ENCODE measurements at places on chromosomes 7 and 10. TPM values are rescaled to one million over a fixed set of nuclear protein-coding genes. Genes with fewer than 3 reads are reported as not detected.

The HOXA5 gene
- total RNA-seq, result 3.9 TPM

The EN2 gene
- total RNA-seq, result 1.5 TPM

The SLC16A12 gene
- not detected for total RNA-seq

The TRIM73 gene
- 4.1 TPM for total RNA-seq

The LRCH4 gene
- total RNA-seq, result 66.4 TPM

The GRID2IP gene
- 0.13 TPM for total RNA-seq

The GRM8 gene
- not detected for total RNA-seq

The OGDHL gene
- 1.3 TPM for total RNA-seq

The OR13A1 gene
- not detected for total RNA-seq

The PPIF gene
- total RNA-seq, result 59.0 TPM

The NKX2-3 gene
- total RNA-seq, result 0.15 TPM

DNA sequence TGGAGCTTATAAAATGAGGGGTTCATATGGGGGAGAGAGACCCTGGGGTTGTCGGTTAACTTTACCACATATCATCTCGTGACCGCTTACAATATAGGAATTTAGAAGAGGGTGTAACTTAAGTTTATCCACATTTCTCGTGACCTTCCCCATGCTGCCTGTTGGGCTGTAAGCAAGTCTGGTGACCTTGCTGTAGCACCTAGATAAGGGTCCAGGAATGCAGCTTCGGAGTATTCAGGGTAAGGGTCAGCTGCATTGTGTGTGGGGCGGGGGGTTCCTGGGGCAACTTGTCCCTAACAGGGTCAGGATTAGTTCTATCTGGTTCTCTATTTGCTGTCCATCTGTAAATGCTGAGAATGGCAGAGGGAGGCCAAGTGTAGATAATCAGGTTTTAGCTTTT lies 1.3 kb upstream of the CHST3 start:
- peaks cover 27% of the 10 kb centered on the region for H3K4me1 ChIP-seq
- H3K27ac ChIP-seq, result peak overlapping the region; percentile 97

- H3K36me3 ChIP-seq, result no peaks in the 10 kb centered on the region
- no peaks in the 10 kb centered on the region for H3K27me3 ChIP-seq
- DNase-seq, result no peak
Measured at GRCh38 chr10:120646738-120647456, 189.9 kb downstream of the PLPP4 start.

- H3K27me3 ChIP-seq, result no peaks in the 10 kb centered on the region
- H3K36me3 ChIP-seq, result no peaks in the 10 kb centered on the region
- H3K4me3 ChIP-seq, result no peak overlapping the region
- H3K27ac ChIP-seq, result no peak overlapping the region
- no peak for DNase-seq
Measured at GRCh38 chr10:126564326-126564888, 106.1 kb downstream of the C10orf90 start.

- no peak for DNase-seq
- no peak overlapping the region for H3K27ac ChIP-seq
- no peaks in the 10 kb centered on the region for H3K27me3 ChIP-seq
- H3K36me3 ChIP-seq, result no peaks in the 10 kb centered on the region
- no peaks in the 10 kb centered on the region for H3K4me1 ChIP-seq
- H3K4me3 ChIP-seq, result no peak overlapping the region
Measured at GRCh38 chr10:76440426-76440825, 1009.0 kb downstream of the LRMDA start.

DNA sequence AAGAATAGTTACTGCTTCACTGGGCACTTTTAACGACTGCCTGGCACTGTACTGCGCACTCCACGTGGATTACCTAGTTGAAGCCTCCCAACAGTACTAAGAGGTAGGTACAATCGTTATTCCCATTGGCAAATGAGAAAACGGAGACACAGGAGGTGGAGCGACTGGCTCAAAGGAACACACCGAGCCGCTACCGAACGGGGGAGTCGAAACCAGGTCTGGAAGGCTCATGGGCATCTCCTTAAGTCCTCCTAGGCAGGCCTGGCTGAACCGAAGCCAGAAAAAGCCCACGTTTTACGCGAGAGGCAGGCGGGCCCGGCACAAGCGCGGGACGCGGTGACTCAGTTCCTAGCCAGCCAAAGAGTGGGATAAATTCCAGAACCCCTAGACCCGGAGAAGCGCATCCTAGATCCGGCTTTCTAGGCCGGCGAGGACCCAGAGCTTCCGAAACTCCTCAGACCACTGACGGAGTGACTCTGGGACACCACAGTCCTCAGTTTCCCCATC lies 472 bp downstream of the PDAP1 start:
- peaks cover 19% of the 10 kb centered on the region for H3K4me1 ChIP-seq
- no peaks in the 10 kb centered on the region for H3K27me3 ChIP-seq
- peak overlapping the region; percentile 98 for H3K27ac ChIP-seq
- H3K36me3 ChIP-seq, result peaks cover 31% of the 10 kb centered on the region

DNA sequence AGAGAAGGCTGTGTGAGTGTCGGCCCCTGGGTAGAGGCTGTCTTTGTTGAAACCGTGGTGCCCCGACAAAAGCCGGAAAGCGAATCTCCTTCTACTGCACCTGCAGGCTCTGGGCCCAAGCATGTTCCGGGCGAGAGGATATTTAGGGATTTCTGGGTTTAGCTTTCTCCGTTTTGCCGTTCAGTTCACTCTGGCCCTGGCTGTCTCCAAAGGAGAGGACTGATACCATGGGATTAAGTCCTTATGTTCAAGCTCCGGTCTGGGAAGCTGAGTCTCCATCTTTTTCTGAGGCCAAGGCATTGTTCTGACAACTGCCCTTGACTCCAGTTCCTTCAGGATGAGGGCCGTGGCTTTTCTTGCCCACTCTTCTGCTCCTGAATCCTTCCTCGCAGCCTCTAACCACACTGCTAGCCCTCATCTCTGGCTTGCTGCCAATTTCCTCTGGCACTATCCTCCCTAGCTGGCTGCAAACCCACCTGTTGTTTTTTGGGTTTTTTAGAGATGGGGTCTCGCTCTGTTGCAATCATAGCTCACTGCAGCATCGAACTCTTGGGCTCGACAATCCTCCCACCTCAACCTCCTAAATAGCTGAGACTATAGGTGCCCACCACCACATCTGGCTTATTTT lies 206.8 kb downstream of the SKIDA1 start:
- H3K27ac ChIP-seq, result peak overlapping the region; percentile 99
- no peaks in the 10 kb centered on the region for H3K36me3 ChIP-seq
- no peak for DNase-seq

DNA sequence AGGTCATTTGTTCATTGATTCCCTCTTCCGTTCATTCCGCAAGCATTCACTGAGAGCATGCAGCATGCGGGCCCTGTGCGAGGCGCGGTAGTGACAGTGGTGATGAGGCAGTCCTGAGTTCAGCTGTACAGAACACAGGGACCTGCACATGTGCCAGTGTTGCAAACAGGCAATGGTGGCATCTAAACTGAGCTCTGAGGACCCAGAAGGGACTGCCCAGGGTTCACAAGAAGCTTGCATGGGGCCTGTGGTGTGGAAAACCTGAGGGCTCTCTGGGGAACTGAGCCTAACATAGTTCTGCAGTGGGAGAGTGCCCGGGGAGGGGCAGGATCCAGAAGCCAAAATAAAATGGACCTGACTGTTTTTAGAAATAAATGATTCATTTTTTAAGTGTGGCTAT lies 13.2 kb downstream of the ZNF488 start:
- DNase-seq, result no peak
- no peaks in the 10 kb centered on the region for H3K36me3 ChIP-seq
- H3K4me1 ChIP-seq, result no peaks in the 10 kb centered on the region
- no peak overlapping the region for H3K4me3 ChIP-seq
- no peaks in the 10 kb centered on the region for H3K27me3 ChIP-seq
- H3K27ac ChIP-seq, result no peak overlapping the region

- H3K27me3 ChIP-seq, result peaks cover 7% of the 10 kb centered on the region
- no peak overlapping the region for H3K27ac ChIP-seq
- H3K4me1 ChIP-seq, result no peaks in the 10 kb centered on the region
- H3K36me3 ChIP-seq, result no peaks in the 10 kb centered on the region
- peak; percentile 36 for DNase-seq
- no peak overlapping the region for H3K4me3 ChIP-seq
Measured at GRCh38 chr10:96017191-96017687, 26.1 kb upstream of the CCNJ start.

GRCh38 chr10:96690755-96691730 lies 29.3 kb downstream of the PIK3AP1 start:
- no peak for DNase-seq
- no peaks in the 10 kb centered on the region for H3K36me3 ChIP-seq
- H3K27ac ChIP-seq, result no peak overlapping the region
- no peaks in the 10 kb centered on the region for H3K4me1 ChIP-seq

DNA sequence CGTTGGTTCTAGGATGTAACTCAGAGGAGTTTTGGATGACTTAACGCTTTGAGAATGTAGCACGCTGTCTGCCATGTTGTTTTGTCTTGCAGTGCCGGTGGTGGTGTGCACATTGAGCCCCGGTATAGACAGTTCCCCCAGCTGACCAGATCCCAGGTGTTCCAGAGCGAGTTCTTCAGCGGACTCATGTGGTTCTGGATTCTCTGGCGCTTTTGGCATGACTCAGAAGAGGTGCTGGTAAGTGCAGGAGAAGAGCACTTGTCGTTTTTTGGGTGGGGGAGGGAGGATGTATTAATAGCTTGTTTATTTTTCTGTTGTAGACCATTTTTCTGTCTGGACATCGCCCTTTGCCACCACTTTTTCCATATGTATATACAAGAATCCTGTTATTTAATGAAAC lies 6.3 kb downstream of the NDUFB2 start:
- H3K27ac ChIP-seq, result no peak overlapping the region
- no peaks in the 10 kb centered on the region for H3K36me3 ChIP-seq
- no peaks in the 10 kb centered on the region for H3K27me3 ChIP-seq
- H3K4me3 ChIP-seq, result no peak overlapping the region

GRCh38 chr10:133245439-133246235 lies 8.0 kb downstream of the VENTX start:
- no peaks in the 10 kb centered on the region for H3K4me1 ChIP-seq
- no peaks in the 10 kb centered on the region for H3K36me3 ChIP-seq
- no peaks in the 10 kb centered on the region for H3K27me3 ChIP-seq
- H3K4me3 ChIP-seq, result no peak overlapping the region

DNA sequence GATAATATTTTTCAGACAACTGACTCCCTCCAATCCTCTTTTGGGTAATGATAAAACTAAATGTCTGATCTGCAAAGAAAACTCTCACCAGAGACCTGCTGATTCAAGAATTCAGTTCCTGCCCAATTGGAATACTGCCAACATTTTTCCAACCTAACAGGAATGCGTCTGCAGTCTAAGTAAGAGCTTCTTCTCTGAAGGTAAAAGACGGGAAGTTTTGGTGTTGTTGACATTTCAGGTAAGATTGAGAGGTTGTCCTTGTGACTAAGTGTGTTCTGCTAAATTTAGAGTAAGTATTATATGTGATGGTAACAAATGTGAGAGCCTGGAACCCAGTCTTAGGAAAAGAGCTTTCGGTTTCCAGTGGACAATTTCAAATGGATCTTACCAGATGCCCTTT lies 17.6 kb downstream of the IFIT5 start:
- no peak overlapping the region for H3K27ac ChIP-seq
- H3K4me1 ChIP-seq, result no peaks in the 10 kb centered on the region
- no peak for DNase-seq
- H3K36me3 ChIP-seq, result no peaks in the 10 kb centered on the region
- peaks cover 17% of the 10 kb centered on the region for H3K27me3 ChIP-seq
- no peak overlapping the region for H3K4me3 ChIP-seq

- H3K27ac ChIP-seq, result no peak overlapping the region
- no peak overlapping the region for H3K4me3 ChIP-seq
- no peaks in the 10 kb centered on the region for H3K4me1 ChIP-seq
- DNase-seq, result no peak
Measured at GRCh38 chr7:7617550-7617949, 23.0 kb upstream of the UMAD1 start.

DNA sequence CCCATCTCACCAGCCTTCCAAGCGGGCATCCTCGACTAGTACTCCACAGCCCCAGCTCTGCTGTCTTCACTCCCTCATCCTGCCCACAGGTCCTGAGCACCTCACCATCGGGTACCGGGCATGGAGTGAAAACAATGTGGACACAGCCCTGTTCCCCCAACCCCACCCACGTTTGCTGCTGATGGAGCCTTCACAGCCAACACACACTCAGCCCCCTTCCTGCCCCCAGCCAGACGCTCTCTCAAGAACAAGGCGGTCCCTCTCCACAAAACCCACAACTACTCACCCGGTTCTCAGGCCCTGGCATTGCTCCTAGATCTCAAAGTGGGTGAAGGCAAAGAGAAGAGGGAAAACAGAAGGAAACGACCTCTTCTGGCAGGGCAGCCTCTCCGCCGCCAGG lies 56.1 kb downstream of the SLIT1 start:
- no peak overlapping the region for H3K27ac ChIP-seq
- H3K4me3 ChIP-seq, result no peak overlapping the region
- no peaks in the 10 kb centered on the region for H3K27me3 ChIP-seq
- H3K4me1 ChIP-seq, result no peaks in the 10 kb centered on the region
- DNase-seq, result no peak

DNA sequence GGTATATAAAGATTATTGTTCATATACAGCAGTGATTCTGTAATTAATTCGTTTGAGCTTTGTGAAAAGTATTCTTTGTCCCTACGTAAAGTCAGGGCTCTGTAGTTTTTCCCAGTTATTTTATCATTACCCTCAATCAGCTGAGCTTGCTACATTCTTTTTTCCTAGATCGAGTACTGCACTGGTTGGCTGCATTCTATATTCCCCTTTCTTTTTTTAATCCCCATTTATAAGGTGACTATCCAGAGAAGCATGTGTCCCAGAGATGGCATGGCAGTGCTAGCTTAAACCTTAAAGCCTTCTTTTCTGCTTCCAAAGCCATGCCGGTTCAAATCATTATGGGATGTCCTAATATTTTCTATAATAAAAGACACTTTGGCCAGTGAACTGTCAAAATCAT lies 230.1 kb upstream of the CELF2 start:
- no peak for DNase-seq
- H3K4me1 ChIP-seq, result no peaks in the 10 kb centered on the region
- no peaks in the 10 kb centered on the region for H3K36me3 ChIP-seq
- no peak overlapping the region for H3K4me3 ChIP-seq
- H3K27me3 ChIP-seq, result no peaks in the 10 kb centered on the region

GRCh38 chr7:146654048-146654447 lies 537.4 kb downstream of the CNTNAP2 start:
- no peaks in the 10 kb centered on the region for H3K36me3 ChIP-seq
- no peak for DNase-seq
- H3K4me1 ChIP-seq, result no peaks in the 10 kb centered on the region

GRCh38 chr7:26691406-26691805 lies 173.0 kb downstream of the SKAP2 start:
- H3K4me1 ChIP-seq, result peaks cover 6% of the 10 kb centered on the region
- H3K36me3 ChIP-seq, result no peaks in the 10 kb centered on the region
- DNase-seq, result no peak

DNA sequence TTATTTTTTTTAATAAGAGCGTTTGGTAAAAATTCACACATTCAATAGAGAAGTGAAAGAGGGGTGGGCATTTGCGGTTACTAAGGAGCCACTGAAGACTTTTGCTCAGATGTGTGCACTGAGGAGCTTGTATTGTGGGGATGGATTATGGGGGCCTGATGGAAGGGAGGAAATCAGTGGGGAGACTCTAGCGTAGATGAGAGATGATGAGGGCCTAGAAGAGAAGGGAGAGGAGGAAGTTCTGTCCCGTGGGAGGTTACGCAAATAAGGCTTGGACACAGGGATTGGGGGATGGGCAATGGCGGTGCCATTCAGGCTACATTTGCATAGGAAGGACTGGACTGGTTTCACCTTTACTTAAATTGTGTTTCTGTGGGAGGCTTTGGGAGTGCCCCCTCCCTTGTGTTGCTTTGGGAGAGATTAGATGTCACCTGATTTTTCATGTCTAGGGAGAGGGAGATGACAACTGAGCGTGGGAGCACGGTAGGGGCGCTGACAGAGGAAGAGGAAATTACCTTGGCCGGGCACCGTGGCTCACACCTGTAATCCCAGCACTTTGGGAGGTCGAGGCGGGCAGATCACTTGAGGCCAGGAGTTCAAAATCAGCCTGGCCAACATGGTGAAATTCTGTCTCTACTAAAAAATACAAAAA lies 2.2 kb upstream of the HIP1 start:
- no peak for DNase-seq
- no peaks in the 10 kb centered on the region for H3K27me3 ChIP-seq
- H3K36me3 ChIP-seq, result no peaks in the 10 kb centered on the region
- H3K27ac ChIP-seq, result no peak overlapping the region
